ENCODE measurements at places on chromosomes 12 and 14. TPM values are rescaled to one million over a fixed set of nuclear protein-coding genes. Genes with fewer than 3 reads are reported as not detected.

DNA sequence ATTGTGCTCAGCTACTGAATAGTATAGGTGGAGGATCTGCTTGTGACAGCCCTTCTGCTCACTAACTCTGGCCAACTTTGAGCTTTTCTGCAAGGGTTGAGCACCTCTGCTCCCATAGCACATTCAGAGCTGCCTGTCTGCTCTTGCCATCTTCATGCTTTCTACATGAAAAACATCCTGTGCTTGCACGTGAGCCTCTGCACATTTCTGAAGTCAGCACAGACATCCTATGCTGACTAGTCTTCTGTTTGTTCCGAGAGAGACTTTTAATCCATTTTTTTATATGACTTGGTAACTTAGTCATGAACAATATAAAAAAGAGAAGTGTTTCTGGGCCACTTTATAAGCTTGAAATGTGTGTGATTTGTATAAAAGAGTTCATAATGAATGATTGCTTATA, 969.3 kb downstream of the TMTC2 start:
- DNase-seq, result no peak
- no peak overlapping the region for H3K4me3 ChIP-seq
- no peak overlapping the region for H3K27ac ChIP-seq
- H3K4me1 ChIP-seq, result no peaks in the 10 kb centered on the region
- no peaks in the 10 kb centered on the region for H3K27me3 ChIP-seq

DNA sequence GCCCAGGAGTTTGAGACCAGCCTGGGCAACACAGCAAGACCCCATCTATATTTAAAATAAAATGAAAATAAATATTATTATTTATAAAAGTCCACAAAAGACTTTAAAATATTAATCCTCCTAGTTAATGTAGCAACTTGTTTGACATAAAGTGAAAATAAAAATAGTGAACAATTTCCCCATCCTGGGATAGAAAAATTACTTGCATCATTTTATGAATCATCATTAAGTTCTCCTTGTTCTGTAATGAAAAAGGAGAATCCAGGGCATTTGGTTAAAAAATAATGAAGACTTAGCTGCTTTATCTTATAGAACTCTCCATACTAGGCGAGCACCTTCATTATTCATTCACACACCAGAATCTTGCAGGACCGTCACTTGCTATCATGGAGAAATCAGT, 66.1 kb downstream of the ELK3 start:
- DNase-seq, result no peak
- H3K36me3 ChIP-seq, result peaks cover 25% of the 10 kb centered on the region
- peaks cover 7% of the 10 kb centered on the region for H3K4me1 ChIP-seq
- H3K27me3 ChIP-seq, result no peaks in the 10 kb centered on the region

DNA sequence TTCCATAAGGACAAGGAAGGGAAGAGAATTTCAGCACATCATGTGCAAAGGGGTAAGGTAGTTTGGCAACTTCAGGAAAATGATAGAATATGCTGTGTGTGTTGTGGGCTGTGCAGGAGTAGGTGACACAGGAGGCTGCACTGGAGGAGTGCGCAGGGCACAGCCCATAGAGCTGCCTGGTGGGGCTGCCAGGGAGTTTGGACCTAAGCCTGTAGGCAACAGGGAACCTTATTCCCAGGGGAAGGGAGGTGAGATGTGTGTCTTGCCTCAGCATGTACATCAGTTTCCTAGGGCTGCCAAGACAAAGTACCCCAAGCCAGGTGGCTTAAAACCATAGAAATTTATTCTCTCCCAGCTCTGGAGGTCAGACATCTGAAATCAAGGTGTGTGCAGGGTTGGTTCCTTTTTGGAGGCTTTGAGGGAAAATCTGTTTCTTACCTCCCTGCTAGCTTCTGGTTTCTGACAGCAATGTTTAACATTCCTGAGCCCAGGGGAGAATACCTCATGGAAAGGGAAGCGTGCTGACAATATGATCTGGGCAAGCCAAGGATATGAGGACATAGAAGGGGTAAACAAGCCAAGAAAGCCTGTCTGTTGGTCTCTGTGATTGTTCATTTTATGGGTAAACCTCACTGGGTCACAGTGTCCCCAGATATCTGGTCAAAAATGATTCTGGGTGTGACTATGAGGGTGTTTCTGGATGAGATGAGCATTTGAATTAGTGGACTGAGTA, 174.0 kb upstream of the NTF3 start:
- no peak overlapping the region for H3K27ac ChIP-seq
- H3K4me3 ChIP-seq, result no peak overlapping the region

DNA sequence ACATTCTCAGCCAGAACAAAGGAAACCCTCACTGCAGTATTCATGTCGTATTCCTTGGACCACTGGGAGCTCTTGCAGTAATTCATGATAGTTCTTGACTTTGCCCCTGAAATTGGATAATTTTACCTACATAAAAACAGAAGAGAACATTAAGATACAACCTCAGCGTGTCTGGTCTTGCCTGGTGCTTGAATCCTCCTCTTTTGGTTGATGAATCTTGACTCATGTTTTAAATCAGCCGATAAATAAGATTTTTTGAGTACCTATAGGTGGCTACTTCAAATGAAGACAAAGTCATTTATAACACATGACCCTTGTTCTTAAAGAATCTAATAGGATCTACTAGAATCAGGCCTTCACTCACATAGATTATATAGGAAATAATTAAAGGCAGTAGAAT, 221.0 kb downstream of the PTPRO start:
- H3K27ac ChIP-seq, result no peak overlapping the region
- peaks cover 10% of the 10 kb centered on the region for H3K36me3 ChIP-seq
- no peak for DNase-seq

Gene KRT85
- total RNA-seq, result not detected

DNA sequence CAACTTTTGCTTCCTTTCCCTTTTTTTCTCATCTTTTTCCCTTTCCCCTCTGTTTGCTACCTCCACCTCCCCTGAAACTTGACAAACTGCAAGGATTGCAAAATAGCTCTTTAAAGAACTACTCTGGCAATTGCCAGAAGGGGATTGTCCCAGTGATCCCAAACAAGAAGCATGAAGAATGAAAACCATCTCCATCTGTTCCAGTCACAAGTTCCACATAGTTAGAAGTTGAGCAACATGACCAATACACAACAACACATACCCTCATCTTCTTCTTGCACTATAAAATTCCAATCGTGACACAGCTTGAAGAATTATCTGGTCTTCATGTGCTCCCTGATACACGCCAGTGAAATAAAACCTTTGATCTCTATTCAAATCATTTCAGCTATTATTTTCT, 93.7 kb upstream of the USP15 start:
- H3K4me3 ChIP-seq, result no peak overlapping the region
- H3K4me1 ChIP-seq, result no peaks in the 10 kb centered on the region
- no peaks in the 10 kb centered on the region for H3K27me3 ChIP-seq
- no peak overlapping the region for H3K27ac ChIP-seq
- no peaks in the 10 kb centered on the region for H3K36me3 ChIP-seq

- H3K4me1 ChIP-seq, result peaks cover 50% of the 10 kb centered on the region
- DNase-seq, result peak; percentile 88
- H3K4me3 ChIP-seq, result peak overlapping the region; percentile 72
Observed at GRCh38 chr12:67630373-67631088, 18.0 kb upstream of the DYRK2 start.
